ENCODE measurements at places on chromosomes 1 and 21. TPM values are rescaled to one million over a fixed set of nuclear protein-coding genes. Genes with fewer than 3 reads are reported as not detected.

Gene NBPF11
- 4.4 TPM for total RNA-seq

Gene KCNE2
- total RNA-seq, result not detected

Gene TP73
- total RNA-seq, result 0.98 TPM

Gene AK5
- total RNA-seq, result 6.8 TPM

Gene LRRC7
- total RNA-seq, result not detected

Gene KCNA3
- total RNA-seq, result not detected

Gene FGR
- not detected for total RNA-seq

Gene ZNF695
- 2.7 TPM for total RNA-seq

Gene HLX
- total RNA-seq, result 3.6 TPM

Gene PLD5
- total RNA-seq, result 2.4 TPM

Gene WRAP73
- total RNA-seq, result 18.5 TPM

Gene MARK1
- 0.13 TPM for total RNA-seq

Gene SLC26A9
- total RNA-seq, result 0.10 TPM

Gene SPRR2E
- total RNA-seq, result not detected
